ENCODE measurements at places on chromosomes 2 and 18. TPM values are rescaled to one million over a fixed set of nuclear protein-coding genes. Genes with fewer than 3 reads are reported as not detected.
A peak's percentile ranks its signal among the peaks of the same experiment; 100 is the strongest.

- DNase-seq: no peak
Observed at GRCh38 chr18:44626807-44627206, 53.9 kb upstream of the SETBP1 start.

- DNase-seq: no peak
Observed at GRCh38 chr2:139872032-139872431, 1091.8 kb upstream of the NXPH2 start.

GRCh38 chr2:119062179-119062578 lies 96.4 kb downstream of the C1QL2 start:
- DNase-seq: no peak

GRCh38 chr2:85853499-85854165 lies 35.2 kb downstream of the ST3GAL5 start:
- DNase-seq: no peak

DNA sequence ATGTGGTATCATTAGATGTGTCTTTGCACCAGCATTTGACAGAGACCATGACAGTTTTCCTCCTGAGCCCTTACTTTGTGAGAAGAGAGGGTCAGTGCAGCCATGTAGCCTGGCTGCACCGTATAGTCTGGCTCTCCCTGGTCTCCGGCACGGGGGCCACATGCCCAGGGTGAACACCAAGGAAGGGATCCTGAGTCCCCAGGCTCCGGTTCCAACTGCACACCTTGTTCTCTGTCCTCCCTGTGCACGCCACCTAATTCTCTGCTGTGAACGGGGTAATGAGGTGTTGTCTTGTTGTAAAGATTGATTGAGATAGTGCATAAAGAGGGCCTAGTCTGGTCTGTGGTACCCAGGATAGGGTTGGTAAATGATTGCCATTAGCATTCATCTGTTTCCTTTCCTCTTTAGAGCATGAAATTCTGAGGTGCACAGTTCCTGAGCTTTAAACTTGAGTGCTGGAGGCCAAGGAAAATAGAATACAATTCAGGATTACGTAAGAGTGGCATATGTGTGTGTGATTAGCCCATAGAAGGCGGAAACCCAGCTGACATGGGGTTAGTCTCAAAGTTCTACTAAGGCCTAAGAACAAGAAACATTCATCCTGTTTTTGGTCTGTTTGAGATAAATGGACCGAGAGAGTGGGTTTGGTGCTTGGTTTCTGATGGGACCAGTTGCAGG lies 55.5 kb downstream of the NCK2 start:
- peak; percentile 63 for DNase-seq

DNA sequence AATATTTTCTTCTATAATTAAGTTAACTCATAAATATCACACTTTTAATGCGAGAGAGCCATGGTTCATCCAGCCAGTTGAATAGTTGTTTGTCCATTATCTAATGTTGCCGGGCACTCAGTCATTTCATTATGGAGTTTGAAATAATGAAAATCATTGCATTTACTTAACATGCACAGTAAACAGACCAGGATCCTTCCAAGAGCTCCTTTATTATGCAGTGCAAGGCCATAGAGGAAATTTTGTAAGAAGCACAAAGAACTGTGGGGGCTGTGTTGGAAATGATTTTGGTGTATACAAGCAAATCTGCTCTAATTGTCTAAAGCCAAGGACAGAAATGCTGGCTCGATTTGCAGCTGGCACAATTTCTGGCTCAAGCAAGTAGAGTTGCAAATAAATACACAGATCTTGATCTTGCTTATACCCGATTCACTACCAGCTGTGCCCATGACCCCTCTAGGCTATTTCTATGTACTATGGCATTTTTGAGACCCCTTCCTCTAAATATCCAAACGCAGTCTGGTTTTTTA lies 400.3 kb upstream of the HNRNPA3 start:
- DNase-seq: no peak

DNA sequence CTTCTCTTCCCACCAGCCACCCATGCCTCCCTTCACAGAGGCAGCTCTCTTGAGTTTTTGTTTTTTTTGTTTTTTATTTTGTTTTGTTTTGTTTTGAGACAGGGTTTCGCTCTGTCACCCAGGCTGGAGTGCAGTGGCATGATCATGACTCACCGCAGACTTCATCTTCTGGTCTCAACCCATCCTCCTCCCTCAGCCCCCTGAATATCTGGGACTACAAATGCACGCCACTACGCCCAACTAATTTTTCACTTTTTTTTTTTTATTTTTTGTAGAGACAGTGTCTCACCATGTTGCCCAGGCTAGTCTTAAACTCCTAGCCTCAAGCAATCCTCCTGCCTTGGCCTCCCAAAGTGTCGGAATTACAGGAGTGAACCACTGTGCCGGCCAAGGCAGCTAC lies 161.4 kb downstream of the TRABD2A start:
- no peak for DNase-seq

DNA sequence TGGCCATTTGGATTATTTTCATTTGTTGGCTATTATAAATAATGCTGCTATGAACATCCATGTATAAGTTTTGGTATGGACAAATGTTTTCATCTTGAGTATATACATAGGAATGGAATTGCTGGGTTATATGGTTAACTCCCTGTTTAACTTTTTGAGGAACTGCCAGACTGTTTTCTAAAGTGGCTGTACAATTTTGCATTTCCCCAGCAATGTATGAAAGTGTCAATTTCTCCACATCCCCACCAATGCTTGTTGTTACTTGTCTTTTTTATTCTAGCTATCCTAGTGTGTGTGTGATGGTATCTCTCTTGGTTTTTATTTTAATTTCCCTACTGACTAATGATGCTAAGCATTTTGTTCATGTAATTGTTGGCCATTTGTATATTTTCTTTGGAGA lies 90.6 kb upstream of the CYP26B1 start:
- peak; percentile 25 for DNase-seq

GRCh38 chr2:135093670-135094330 lies 41.7 kb downstream of the RAB3GAP1 start:
- no peak for DNase-seq

DNA sequence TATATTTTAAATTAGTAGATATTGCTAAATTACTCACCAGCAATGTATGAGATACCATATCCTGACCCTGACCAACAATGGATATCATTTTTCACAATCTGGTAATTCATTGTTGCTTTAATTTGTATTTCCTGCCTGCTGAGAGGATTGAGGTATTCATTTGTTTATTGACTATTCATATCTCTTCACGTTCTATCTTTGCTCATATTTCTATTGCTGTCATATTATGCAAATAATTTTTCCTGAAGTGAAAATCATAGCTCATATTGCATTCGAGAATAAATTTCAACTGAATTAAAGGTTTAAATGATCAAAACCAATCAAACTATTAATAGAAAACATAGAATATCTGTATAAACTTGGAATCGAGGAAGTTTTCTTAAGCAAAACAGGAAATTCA lies 31.0 kb downstream of the INO80D start:
- no peak for DNase-seq

GRCh38 chr2:107530046-107530445 lies 296.6 kb upstream of the RGPD4 start:
- no peak for DNase-seq

DNA sequence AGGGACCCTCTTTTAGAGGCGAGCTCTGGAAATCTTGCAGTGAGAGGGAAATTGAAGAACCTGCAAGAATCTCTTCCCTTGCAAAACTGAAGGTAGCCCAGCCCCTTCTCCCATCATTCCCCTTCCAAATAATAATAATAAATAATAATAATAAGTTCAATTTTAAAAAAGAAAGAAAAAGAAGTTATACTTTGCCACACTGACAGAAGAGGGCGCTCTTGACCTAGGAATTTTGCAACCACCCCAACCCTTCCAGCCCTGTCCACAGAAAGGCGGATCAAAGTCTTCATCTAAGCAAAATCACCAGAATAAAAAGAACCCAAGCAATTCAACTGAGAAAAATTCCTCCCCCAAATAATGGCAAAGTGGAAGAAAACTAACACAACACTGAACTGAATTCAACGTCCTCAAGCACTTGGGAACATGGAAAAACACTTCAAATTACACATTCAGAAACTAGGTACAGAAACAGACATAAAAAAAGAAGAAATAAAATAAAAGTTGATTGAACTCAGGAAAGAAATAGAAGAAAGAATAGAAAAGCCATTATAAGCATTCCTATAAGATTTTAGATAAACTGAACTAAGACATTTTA lies 98.9 kb upstream of the GLS start:
- DNase-seq: peak; percentile 88

The LRP2 gene
- 0.41 TPM for total RNA-seq

The PSMA8 gene
- not detected for total RNA-seq

The GAREM1 gene
- total RNA-seq: 5.5 TPM

The SLC5A7 gene
- not detected for total RNA-seq
